ENCODE measurements at places on chromosomes 4 and X.

DNA sequence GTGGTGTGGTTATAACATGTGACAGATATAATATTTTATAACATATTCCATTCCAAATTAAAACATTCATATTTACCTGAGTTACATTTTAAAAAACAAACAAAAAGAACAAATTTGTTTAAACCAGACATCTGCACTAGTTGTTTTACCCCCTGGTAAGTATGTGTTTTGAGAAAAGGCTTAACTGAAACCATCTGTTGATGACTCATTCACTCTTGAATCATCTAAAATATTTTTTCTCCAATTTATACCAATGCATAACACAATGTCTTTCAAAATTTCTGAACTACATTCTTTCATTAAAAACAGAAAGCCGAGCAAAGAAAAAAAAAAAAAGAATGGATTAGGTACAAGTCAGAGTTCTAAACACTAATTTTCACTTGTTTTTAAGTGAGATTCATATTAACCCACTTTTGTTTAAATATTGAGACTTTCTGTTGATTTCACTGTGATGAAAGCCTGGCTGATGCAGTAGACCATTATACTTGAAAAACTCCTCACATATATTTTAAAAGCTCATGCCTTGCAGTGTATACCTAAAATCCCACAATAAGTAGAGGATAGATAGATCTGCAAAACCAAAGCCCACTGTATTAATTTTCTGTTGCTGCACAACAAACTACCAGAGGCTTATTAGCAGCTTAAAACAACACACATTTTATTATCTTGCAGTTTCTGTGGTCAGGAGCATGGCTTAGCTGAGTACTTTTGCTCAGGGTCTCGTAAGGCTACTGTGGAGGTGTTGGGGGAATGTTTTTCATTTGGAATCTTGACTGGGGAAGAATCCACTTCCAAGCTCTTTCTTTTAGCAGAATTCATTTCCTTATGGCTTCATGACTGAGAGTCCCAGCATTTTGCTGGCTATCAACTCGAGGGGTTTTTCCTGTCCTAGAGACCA, 221.5 kb downstream of the PCDH18 start:
- no peak for DNase-seq

GRCh38 chr4:150230561-150230960, 152.3 kb downstream of the DCLK2 start:
- no peak for DNase-seq

DNA sequence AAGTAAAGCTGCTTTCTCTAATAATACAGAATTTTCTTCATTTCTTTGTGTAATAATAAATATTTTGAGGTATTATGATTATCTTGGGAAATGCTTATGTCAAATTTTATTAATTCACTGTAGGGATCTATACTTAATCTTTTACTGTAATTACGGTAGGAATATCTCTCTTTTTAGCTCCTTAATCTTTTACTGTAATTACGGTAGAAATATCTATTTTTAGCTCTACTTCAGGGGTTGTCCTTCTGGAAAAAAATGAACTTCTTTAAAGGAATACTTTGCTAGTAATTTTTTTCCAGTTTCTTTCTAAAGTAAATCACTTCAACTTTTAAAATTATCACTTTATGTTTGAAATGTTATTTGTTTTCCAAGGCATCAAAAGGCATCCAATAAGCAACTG, 2229.4 kb upstream of the AGA start:
- DNase-seq, result no peak

GRCh38 chr4:73275318-73275654, 16.7 kb upstream of the ANKRD17 start:
- no peak for DNase-seq

GRCh38 chrX:54934890-54935289, 14.3 kb downstream of the TRO start:
- DNase-seq, result no peak

- DNase-seq, result no peak
These were observed 1.1 kb upstream of the ARMCX4 start for GRCh38 chrX:101484135-101484534.

GRCh38 chr4:138290805-138291204, 48.7 kb upstream of the SLC7A11 start:
- no peak for DNase-seq

DNA sequence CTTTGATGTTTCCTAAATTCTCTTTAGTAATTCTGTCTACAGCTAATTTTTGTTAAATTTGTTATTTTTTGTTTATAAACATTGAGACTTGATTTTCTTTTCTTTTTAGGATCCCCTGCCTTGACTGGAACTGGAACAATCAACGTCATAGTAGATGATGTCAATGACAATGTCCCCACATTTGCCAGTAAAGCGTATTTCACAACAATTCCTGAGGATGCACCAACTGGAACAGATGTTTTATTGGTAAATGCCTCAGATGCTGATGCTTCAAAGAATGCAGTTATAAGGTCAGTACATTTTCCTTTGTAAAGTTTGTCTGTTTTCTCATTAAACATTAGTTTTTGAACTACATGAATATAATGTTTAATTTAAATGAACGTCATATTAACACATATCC, 119.4 kb downstream of the FAT4 start:
- no peak for DNase-seq

GRCh38 chr4:75643651-75644050, 13.3 kb upstream of the CDKL2 start:
- no peak for DNase-seq

DNA sequence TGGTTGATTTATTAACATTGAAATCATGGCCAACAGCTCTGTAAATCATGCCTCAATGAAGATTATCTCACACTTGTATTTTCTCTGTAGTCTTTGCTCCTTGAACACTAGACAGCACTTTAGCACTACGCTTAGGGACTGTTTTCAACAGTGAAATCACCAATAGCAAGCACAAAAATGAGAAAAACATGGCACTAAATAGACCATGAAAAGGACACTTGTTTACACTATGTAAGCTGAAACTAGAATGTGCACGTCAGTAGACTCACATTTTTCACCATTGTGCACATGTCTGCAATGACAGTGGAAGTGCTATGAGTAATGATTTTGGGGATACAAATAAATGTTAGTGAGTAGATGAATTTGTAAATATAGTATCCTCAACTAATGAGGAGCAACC, 3.1 kb downstream of the BMP2K start:
- DNase-seq, result no peak

DNA sequence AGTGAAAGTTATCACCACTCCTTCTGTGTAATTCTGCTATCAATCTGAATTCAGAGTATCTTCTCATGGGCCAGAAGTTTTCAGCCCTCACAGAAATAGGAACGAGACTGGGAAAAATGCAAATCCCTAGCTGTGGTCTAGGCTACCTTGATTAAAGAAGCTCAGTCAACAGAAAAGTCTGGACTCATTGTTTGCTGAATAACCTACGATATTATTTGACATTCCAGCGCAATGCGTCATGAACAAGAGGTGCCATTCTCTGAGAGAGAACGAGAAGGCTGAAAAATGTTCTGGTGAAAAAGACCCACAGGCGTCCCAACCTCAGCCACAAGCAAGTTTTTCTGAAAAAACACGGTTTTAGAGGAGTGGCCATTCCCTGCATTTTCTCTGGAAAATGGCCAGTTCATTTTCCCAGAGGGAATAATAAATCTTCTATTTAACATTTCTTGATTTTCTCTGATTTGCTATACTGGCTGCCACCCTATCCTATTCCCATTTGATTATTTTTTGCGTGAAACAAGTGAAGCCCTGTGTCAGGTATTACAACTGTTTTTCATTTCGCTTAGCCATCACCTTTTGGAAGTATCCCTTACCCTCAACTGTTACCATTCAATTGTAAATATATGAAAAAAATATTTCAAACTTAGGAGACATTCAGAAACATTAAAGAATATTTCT, 1117.6 kb upstream of the PRKX start:
- no peak for DNase-seq

- no peak for DNase-seq
These were observed 20.7 kb upstream of the CTSO start for GRCh38 chr4:155974476-155974749.

DNA sequence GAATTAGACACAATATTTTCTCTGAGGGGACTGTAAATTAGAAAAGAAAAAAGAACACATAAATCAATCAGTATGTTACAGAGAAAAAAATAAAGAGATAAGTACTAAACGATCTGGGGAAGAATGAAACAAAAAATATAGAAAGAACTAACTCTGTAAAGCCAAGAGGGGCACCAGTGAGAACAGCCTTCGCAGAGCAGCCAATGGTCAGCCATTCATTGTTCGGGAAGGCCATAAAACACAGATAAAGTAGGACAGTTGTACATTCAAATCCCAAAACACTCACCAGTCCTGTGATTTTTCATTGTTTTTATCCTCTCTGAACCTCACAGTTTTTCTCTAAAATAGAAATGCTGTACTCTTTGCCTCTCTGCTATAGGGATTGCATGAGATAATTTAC, 127.9 kb downstream of the NEK1 start:
- DNase-seq, result no peak

DNA sequence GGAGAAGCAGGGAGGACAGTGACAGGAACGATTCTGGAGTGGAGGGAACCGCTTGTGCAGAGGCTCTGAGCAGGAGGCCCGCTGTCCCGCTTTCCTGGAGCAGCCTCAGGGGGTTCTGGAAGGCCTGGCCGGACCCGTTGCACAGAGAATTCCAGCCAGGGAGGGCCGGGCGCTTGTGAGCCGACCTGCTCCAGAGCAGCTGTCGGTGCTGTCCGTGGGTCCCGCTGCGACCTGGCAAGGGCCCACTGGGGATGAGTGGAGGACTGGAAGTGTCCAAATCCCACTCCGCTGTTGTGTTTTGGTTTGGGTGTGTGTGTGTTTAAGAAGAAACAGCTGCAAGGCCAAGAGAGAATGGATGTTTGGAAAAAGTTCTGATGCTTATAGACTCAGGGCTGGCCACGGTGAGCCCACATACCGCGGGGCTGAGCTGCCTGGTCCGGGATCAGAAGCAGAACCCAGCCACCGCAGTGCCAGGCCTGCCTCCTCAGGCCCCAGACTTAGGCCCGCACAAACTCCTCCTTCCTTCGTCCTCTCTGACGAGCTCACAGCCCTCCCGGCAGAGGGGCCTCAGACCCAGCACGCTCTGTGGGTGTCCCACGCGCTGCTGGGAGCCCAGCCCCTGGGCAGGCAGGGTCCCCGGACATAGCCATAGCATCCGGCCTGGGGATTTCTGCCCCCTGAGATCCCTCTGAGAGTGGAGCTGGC, 73.9 kb downstream of the HTRA3 start:
- DNase-seq, result no peak

DNA sequence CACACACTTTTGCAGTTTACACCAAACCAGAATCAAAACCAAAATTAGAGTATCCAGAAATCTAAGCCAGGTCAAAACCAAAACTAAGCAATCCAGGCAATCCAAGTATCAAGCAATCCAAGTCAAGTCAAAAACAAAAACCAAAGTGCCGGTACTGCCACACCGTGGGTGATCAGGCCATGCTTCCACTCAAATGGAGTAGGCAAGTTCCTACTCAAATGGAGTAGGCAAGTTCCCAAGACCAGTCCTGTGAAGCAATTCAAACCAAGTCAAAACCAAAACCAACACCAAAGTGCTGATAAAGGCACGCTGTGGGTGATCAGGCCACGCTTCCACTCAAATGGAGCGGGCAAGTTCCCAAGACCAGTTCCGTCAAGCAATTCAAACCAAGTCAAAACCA, 31.3 kb downstream of the MID1 start:
- no peak for DNase-seq

GRCh38 chr4:1243451-1244080, 5.4 kb downstream of the CTBP1 start:
- DNase-seq, result no peak

- no peak for DNase-seq
These were observed 14.4 kb downstream of the ENPP6 start for GRCh38 chr4:184203300-184203699.

DNA sequence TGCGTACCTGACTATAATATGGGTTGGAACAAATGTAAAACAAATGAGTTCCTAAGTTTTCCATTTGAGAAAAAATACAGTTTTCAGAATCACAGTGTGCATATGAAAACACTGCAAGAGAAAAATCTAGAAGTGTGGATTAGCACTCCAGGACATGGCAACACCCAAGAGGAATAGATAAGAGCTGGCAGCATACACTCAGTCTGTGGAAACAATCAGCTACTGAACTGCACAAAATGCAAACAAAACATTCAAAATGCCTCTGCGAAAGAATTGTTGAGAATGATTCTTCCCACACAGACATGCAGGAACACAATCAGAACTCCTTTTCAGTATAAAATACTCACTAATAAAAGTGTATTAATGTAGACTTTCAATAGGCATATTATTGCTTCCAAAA, 39.9 kb downstream of the ATP8A1 start:
- no peak for DNase-seq

- no peak for DNase-seq
These were observed 33.8 kb downstream of the ENOX2 start for GRCh38 chrX:130869239-130869638.

- no peak for DNase-seq
These were observed 382.1 kb upstream of the EPHA5 start for GRCh38 chr4:66052426-66052825.

- no peak for DNase-seq
These were observed 107.1 kb upstream of the BMPR1B start for GRCh38 chr4:94650690-94651089.

DNA sequence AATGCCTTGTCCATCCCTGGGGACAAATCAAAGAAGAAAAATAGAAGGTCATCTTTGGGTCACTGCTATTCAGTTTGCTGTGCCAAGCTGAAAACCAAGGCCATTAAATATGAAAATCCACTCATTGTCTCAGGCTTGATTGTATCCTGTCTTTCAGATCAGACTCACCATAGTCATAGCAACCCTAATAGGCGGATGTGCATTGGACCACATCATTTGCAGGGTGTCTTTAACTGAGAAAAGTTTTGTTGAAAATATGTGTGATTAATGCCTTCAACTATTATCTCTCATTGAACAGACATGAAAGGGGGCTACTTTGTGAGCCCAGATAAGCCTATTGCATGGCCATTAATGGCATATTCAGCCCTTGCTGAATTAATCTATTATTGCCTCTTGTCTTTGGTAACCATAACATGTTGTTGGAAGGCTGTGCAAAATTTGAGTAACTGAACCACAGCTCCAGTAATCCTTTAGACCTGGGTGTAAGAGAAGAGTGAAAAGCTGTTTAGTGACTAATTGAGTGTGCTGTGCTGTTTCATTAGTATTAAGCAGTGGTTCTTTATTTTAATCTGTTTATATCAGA, 453.6 kb upstream of the EPHA5 start:
- no peak for DNase-seq

DNA sequence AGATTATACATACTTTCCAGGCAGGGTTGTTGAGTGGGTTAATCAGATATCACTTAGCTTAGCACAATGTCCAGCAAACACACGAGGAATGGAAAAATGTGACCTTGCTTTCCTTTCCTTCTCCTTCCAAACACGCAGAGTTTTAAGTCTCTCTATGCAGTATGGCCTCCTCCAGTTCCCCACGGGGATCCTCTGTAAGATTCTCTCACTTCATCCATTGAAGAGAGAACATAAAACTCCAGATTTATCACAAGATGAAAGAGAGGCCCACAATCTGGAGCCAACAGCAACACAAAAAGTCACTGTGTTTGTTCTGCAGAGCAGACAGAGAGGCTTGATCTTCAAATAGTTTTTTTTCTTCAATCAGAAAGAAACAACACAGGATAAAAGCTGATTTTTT, 336.8 kb upstream of the CLNK start:
- DNase-seq, result no peak

GRCh38 chrX:23783589-23784469, 856 bp downstream of the SAT1 start:
- DNase-seq, result no peak

GRCh38 chrX:36575670-36576069, 432.5 kb upstream of the FAM47C start:
- no peak for DNase-seq

GRCh38 chrX:123169247-123169901, 14.7 kb upstream of the GRIA3 start:
- no peak for DNase-seq

- no peak for DNase-seq
These were observed 160.4 kb upstream of the GPR101 start for GRCh38 chrX:137194164-137194563.
